ENCODE measurements at places on chromosomes 3 and 15.

GRCh38 chr3:101810022-101810418 lies 31.0 kb downstream of the NXPE3 start:
- peak; percentile 29 for DNase-seq

DNA sequence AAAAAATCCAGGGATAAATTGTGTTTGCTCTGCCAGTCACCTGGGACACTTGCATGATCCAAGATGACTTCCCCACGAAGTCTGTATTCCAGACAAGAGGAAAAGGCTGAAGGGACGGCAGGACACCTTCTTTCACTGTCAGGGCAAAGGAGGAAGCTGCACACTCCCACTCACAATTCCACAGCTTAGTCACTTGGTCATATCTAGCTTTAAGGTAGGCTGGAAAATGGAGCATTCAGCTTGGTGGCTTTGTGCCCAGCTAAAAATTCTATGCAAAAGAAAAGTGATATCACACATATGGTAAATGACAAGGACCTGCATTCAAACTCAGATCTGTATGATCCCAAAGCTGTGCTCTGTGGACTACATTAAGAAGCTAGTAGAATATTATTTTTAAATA lies 109.2 kb upstream of the TPM1 start:
- DNase-seq: peak; percentile 30

DNA sequence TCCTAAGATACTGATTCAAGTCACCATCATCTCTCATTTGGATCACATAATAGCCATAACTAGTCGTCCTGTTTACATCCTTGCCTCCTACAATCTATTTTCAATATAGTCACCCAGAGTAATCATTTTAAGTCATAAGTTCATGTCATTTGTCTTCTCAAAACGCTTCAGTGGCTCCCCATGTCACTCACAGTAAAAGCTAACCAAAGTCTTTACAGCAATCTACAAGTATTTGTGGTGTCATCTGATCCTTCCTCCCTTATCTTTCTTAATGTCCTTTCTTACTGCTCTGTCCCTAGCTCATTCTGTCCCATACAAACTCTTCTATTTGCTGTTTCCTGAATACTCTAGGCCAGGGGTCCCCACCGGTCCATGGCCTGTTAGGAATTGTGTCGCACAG lies 28.8 kb downstream of the GBE1 start:
- no peak for DNase-seq

GRCh38 chr3:179921951-179922350 lies 114.8 kb downstream of the PEX5L start:
- DNase-seq: no peak

DNA sequence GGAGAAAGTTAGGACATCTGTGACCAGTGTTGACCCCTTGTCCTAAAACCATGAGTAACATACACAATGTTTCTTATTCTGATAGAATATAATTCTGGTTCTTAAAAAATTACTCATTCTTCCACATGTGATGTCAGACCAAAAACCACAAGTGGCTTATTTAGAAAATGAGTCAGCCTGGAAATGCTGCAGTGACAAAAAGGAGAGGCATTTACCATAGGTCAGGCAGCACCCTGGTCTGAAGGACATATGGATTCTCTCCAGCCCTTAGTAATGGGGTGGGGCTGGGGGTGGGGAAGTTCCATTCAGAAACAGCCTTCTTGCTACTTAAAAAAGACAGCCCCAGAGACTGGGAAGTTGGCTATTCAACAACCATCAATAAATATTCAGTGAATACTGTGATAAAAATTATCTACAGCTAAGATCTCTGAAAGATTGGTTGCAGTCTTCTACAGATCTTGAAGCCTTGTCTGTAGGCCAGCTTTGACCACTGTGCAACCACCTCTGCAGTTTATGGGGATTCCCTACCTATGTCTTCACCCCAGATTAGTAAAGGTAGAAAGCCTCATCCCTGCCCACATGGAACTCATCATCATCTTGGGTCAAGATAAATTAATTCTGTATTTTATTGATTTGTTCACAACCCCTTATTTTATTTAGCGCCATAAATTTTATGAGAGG lies 34.9 kb upstream of the TIMP4 start:
- DNase-seq: peak; percentile 72

DNA sequence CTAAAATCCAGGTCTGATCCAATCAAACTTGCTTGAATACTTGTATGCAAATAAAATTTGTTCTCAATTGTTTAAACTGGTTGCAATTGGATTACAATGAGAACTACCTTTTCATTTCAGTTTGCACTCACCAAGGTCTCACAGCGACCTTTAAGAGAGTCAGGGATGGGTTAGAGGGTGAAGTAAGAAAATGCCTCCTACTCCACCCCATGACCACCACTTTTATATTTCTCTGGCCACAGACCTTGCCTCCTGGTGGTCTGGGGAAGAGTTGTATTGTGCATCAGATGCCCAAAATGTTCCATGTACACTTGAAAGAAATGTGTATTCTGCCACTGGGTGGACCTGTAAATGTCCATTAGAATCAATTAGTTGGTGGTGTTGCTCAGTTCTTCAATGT lies 16.4 kb upstream of the THSD4 start:
- DNase-seq: no peak

DNA sequence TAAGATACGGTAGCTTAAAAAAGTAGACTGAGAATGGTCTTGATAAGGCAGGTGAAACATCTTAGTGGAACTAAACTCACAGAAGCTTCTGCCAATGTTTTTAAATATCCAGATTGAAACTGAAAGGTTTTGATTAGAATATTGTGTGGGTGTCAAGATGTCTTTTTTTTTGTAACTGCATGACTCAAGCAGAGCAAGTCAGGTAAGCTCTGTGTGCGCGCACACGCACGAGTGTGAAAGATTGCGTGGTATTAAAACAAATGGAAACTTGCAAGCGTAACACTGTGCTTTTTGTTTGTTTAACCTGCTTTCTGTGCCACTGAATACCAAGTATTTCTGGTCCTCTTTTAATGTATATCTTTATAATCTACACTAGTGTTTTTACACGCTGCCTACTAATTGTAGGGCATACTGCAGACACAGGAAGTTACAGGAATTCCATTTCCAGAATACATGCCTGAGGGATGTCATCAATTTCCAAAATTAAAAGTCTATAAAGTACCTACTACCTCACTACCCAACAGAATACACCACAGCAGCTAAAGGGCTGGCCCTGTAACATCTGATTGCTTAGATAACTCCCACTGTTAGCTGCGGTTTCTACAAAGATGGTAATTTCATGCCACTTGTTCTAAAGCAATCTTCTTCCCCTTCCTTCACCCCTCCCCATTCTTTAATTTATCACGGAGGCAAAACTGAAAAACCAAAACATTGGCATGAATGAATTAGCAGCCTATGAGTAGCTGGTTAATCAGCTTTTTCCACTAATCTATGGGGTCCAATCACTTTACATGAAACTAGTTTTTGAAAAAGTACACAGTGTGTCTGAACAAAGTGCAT lies 472.8 kb downstream of the SHQ1 start:
- DNase-seq: no peak

DNA sequence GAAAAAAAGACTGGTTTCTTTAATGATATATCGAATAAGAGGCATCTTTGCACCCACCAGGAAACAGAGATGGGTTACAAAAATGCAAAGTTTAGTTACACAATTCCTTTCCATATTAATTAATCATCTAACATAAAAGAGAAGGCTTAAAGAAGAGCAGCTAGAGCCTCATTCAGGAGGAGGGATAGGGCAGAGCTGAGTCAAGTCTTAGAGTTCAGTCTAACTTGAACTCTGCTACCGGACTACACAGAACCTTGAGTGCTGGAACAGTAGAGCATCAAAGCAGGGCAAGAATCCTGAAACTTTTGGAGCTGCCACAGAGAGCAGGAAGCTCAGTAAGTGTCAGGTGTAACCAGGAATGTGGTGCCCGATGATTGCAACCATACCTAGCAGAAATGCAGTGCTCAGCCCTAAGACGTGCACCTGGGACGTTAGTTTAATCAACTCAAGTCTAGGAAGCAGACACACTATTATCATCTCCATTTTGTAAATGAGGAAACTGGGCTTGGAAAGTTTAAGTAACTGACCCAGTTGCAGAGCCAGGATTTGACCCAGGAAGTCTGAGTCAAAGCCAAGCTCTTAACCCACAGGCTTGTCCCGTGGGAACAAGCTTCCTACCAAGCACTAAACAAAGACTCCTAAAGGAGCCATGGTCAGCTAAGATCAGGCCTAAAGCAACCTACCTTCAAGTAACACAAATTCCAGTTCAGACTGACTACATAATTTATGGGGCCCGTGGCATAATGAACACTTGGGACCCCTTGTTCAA lies 187.4 kb downstream of the FOXP1 start:
- peak; percentile 28 for DNase-seq

- DNase-seq: no peak
These were observed 31.2 kb downstream of the BCHE start for GRCh38 chr3:165805946-165806561.

DNA sequence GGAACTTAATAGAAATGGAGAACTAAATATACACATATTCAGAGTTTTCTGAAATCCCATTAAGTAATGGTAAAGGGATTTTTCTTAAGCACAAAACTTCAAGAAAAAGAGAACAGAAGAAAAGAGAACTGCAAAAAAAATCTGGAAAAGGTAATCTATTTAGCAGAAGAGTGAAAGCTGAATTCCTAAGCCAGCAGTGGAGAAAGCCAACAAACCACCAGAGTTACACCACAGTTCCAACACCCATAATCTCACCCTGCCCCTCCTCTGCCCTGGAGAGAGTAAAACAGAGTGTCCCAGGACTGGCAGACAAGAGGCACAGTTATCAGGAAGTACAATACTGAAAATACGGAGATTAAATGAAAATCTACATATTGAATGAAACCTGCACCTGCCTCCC lies 29.4 kb downstream of the TP53BP1 start:
- DNase-seq: peak; percentile 48

DNA sequence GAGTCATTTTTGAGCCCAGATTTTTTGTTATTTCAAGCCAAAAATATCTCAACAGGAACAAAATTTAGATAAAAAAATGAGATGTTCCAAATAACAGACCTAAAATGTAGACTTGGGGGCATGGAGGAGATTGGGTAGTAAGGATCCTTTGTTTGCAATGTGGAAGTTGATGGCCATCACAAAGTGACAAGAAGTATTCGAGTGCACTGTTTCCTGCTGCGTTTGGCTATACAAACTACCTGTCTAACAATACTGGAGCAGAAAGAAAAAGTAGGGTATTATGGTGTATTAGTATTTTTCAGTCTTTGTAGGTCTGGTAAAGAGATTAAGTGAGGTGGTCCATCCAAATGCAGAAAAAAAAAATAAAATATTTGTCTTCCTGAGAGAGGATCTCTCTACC lies 284.2 kb downstream of the C3orf38 start:
- DNase-seq: no peak

GRCh38 chr3:56890448-56891091 lies 88.8 kb upstream of the ARHGEF3 start:
- DNase-seq: no peak

- peak; percentile 71 for DNase-seq
These were observed 69.6 kb downstream of the ATP10A start for GRCh38 chr15:25793354-25794050.
